Subcutaneous preadipocyte (primary cell): ENCODE measurements at places on chromosomes 5 and 9. TPM values are rescaled to one million over a fixed set of nuclear protein-coding genes. Genes with fewer than 3 reads are reported as not detected.

STING1 gene
- 18.7 and 23.9 TPM in 2 replicates for total RNA-seq

CACFD1 gene
- total RNA-seq = 1.1 and 1.2 TPM in 2 replicates

RNF183 gene
- under 0.01 TPM in 1 of 2 replicates, not detected in the other for total RNA-seq

LCN12 gene
- total RNA-seq = not detected in 2 replicates

SLC36A3 gene
- not detected in 2 replicates for total RNA-seq

MARCOL gene
- not detected in 2 replicates for total RNA-seq

LECT2 gene
- not detected in 2 replicates for total RNA-seq

GEMIN5 gene
- 18.7 and 33.8 TPM in 2 replicates for total RNA-seq

GLDC gene
- total RNA-seq = 11.0 and 17.6 TPM in 2 replicates

CTXN3 gene
- not detected in 2 replicates for total RNA-seq

ARHGEF37 gene
- total RNA-seq = not detected in 2 replicates

CDKN2B-AS1 gene
- total RNA-seq = 8.8 and 11.7 TPM in 2 replicates

AUH gene
- 16.2 and 18.0 TPM in 2 replicates for total RNA-seq

TMEM252 gene
- total RNA-seq = not detected in 2 replicates

ITGA2 gene
- total RNA-seq = 6.6 and 31.7 TPM in 2 replicates

SKP1 gene
- total RNA-seq = 115 and 151 TPM in 2 replicates

MYOT gene
- total RNA-seq = not detected in 2 replicates

CCDC112 gene
- 7.2 and 7.3 TPM in 2 replicates for total RNA-seq

ABO gene
- not detected in 2 replicates for total RNA-seq

SRA1 gene
- 27.6 and 34.8 TPM in 2 replicates for total RNA-seq

INSYN2B gene
- total RNA-seq = 6.6 and 18.4 TPM in 2 replicates

FOXD4 gene
- total RNA-seq = under 0.01 and 0.39 TPM in 2 replicates

NTNG2 gene
- 0.37 and 0.59 TPM in 2 replicates for total RNA-seq

MARCHF11 gene
- not detected in 2 replicates for total RNA-seq

CSF2 gene
- total RNA-seq = not detected in 2 replicates

GPR21 gene
- 0.73 and 2.2 TPM in 2 replicates for total RNA-seq

CD72 gene
- 1.6 and 4.4 TPM in 2 replicates for total RNA-seq

NR6A1 gene
- 0.37 and 0.39 TPM in 2 replicates for total RNA-seq

PTCH1 gene
- total RNA-seq = 4.3 and 6.6 TPM in 2 replicates

SPAAR gene
- 0.20 and 0.37 TPM in 2 replicates for total RNA-seq

HARS1 gene
- total RNA-seq = 50.0 and 54.3 TPM in 2 replicates

GABRA6 gene
- not detected in 2 replicates for total RNA-seq

NR5A1 gene
- total RNA-seq = not detected in 2 replicates

TMEFF1 gene
- under 0.01 and 0.78 TPM in 2 replicates for total RNA-seq

KCNMB1 gene
- not detected in 2 replicates for total RNA-seq
